ENCODE measurements at places on chromosomes 3 and 15.

- DNase-seq, result no peak
Measured at GRCh38 chr3:24688446-24689148, 193.9 kb upstream of the THRB start.

GRCh38 chr3:197516517-197516889 is 39.3 kb downstream of the BDH1 start:
- DNase-seq, result no peak

DNA sequence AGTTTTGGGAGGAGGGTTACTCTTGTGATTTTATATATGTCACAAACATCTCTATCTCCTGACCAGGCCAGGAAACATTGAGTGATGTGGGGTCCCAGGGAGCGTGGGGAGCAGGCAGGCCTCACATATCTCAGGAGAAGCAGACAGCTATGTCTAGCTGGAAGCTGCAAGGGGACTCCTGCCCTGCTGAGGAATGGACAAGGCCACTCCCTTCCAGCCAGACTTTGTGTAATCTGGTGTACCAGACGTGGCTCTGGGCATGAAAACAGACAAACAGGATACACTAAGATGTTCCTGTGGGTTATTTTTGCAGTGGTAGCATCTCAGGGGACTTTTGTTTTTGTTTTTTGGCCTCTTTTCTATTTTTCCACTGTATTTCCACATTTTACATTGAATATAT is 23.2 kb downstream of the CYP8B1 start:
- DNase-seq, result no peak

GRCh38 chr3:148344521-148344920 is 353.2 kb upstream of the AGTR1 start:
- DNase-seq, result no peak

DNA sequence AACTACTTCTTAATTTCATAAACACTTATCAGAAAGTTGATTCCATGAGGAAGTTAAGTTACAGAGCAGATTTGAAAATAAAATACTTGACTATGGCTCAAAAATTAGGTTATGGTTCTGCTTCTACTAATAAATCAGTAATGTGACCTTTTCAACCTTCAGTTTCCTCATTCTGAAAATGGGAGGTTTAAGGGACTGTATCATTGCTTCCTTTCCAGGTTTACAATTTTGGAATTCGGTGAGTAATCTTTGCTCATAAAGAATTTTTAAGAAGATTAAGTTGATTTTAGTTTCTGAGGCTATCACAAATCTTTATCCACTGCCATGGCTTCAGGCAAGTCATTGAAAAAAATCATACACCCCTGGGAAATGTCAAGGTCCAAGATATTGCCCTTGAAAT is 1061.2 kb downstream of the DIPK2A start:
- DNase-seq, result no peak

DNA sequence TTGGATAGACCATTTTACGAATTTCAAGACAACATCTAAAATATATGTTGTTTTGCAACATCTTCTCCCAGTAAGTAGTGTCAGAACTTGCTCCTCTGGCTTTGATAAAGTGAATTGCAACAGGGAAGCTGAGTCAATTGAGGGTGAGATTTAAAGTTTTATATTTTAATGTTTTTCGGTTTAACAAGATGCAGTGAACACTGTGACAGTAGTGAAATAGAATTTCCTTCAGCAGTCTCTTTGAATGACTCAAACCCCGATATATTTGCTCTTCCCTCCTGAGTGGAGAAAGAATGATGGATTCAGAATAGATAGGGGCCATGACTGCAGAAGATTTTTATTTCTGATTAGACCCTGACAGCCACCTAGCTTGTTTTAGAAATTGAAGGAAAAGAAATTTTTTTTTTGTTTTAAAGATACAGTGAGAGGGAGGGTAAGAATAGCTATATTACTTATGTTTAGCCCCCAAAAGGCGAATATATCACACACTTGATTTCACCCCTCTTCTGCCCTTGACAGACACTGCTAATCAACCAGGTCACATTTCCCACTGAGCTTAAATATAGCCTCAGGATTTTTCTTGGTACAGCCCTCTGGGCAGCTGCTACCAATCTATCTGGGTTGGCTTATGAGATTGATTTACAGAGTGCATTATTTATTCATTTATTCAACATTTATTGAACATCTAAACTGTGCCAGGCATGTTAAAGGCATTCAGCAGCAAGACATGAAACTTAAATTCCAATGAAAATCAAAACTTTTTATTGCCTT is 183.3 kb upstream of the ADAMTS9 start:
- no peak for DNase-seq

GRCh38 chr15:71691458-71692417 is 118.6 kb upstream of the NR2E3 start:
- no peak for DNase-seq

DNA sequence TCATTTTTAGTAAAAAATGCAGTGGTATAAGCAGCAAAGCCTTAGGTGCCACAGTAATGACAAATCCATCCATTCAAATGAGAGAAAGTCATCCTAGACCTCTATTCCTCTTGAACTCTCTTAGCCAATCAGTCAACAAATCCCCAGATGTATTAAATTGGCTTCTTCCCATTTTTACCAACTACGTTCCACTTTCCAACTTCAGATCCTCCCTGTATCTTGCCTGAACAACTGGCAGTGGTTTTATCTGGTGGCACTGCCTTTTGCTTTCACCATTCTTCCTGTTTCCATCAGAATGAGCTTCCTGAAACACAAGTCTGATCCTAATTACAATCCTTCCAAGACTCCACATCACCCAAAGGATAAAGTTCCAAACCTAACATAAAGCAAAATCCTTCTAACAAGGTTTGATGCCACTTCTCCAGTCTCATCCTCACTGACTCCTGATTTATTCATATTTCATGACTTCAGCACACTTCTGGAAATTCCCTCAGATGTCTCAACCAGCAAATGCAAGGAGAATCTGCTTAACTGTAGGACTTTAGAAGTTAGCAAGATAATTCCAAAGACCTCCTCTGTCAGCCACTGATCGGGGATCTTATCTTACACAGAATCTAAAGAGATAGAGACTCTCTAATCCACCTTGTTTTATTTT is 69.8 kb upstream of the SLC4A7 start:
- no peak for DNase-seq

GRCh38 chr3:21484828-21485144 is 266.2 kb downstream of the ZNF385D start:
- DNase-seq, result no peak

GRCh38 chr3:70816346-70816745 is 503.9 kb upstream of the MDFIC2 start:
- DNase-seq, result no peak

GRCh38 chr3:48656841-48657281 is 5.8 kb downstream of the CELSR3 start:
- no peak for DNase-seq

DNA sequence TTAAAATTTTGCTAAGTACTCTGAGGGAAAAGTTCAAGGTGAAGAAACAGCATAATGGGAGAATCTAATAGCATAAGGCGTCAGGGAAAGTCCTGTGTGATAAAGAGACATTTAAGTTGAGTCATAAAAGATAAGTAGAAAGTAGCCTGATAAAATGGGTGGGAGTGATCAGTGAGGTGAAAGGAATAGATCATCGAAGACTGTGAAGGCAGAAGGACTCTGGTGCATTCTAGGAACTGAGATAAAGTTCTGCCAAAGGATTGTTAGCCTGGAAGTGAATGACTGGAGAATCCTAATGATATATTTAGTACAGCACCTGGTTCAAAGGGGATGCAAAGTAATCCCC is 149.9 kb downstream of the CFAP20DC start:
- no peak for DNase-seq

DNA sequence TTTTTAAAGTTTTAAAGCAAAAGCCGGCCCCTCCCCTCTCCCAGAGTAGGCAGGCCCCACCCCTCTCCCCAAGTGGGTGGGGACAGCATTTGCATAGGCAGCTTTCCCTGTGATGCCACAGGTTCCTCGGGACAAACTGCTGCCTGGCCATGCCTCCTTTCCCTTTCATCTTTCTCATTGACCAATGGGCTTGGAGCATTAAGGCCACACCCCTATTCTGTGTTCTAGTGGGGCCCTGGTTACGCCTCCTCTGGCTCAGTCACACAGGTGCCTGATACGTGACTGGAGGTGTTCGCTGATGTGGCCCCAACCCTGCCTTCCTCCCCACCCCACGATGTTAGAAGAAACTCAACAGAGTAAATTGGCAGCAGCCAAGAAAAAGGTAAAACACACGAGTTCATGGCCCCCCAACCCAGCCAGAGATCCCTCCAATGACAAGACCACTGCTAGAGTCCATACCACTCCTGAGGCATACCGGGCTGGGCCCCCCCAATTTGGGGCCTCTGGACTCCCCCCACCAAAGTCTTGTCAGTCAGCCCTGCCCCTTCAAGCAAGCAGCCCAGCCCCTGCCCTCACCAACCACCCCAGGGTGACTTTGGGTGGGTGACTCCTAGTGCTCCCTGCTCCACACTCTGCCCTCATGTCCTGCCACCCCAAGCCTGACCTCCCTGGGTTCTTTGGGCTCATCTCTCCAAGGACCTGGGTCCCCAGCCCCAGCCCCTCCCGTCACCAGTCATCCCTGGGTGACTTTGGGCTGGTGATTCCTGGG is 62.8 kb upstream of the CSPG4 start:
- DNase-seq, result no peak

- DNase-seq, result no peak
Measured at GRCh38 chr3:152241142-152242017, 27.3 kb upstream of the MBNL1 start.

DNA sequence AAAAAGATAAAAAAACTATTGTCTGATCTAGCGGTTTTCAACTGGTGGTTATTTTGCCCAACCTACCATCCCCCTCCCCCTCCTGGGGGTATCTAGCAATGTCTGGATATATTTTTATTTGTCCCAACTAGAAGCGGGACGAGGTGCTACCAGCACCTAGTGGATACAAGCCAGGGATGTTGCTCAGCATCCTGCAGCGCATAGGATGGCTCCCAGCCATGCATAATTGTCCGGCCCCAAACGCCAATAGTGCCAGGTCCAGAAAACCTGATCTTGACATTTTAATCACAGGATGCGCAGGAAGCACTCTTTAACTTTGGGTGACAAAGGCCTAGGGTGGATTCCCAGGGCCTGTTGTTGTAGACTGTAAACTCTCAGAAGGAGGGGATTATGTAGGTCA is 17.0 kb upstream of the ARL8B start:
- no peak for DNase-seq

GRCh38 chr3:55964491-55964985 is 477.4 kb upstream of the WNT5A start:
- DNase-seq, result no peak

- DNase-seq, result no peak
Measured at GRCh38 chr3:185399737-185400667, 37.1 kb downstream of the MAP3K13 start.

- DNase-seq, result no peak
Measured at GRCh38 chr15:99052205-99052604, 44.6 kb upstream of the PGPEP1L start.

- no peak for DNase-seq
Measured at GRCh38 chr15:22839046-22839695, 705 bp downstream of the NIPA2 start.

DNA sequence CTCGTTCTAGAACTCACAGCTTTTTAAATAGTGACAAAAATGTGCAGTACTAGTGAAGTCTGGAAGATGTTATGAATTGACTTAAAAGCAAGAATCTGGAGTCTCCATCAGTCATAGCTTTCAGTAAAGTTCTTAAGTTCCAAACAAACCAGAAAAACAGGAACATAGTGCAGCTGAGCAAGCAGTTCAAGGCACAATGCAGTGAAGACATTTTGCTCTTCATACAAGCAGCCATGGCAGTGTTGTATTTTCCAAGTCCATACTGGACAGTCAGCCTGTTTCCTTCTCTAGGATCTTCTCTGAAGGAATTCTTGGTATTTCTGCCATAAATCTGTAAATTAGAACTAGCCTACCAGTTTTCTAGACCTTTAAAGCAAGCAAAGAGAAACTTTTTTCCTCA is 90.5 kb downstream of the LRRC28 start:
- no peak for DNase-seq

All from activated CD8-positive, alpha-beta memory T cell treated with anti-CD3 and anti-CD28 coated beads for 48 hours (primary cell).